ENCODE measurements at places on chromosomes 4 and X.

DNA sequence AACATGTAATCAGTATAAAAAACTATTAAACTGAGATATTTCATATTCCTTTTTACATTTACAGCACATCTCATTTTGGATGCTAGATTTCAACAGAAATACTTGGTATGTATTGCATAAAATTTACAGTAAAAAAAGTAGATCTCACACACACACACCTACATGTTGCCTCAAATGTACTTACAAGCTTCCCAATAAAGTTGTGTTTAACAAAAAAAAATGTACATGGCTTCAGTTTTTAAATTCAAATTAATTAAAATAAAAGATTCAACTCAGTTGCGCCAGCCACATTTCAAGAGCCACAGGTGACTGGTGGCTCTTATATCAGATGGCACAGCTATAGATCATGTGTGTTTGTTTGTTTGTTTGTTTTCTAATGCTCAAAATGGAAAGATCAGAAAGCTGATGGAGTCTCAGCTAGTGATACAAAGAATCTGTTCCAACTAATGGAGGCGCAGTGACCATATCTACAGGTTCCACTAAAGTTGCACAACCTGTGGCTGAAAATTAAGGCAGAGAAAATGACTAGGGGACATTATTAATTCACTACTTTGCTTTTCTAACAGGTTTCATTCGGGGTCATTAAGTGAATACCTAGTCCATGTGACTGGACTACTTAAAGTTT lies 45.0 kb downstream of the RBM47 start:
- no peak for DNase-seq

DNA sequence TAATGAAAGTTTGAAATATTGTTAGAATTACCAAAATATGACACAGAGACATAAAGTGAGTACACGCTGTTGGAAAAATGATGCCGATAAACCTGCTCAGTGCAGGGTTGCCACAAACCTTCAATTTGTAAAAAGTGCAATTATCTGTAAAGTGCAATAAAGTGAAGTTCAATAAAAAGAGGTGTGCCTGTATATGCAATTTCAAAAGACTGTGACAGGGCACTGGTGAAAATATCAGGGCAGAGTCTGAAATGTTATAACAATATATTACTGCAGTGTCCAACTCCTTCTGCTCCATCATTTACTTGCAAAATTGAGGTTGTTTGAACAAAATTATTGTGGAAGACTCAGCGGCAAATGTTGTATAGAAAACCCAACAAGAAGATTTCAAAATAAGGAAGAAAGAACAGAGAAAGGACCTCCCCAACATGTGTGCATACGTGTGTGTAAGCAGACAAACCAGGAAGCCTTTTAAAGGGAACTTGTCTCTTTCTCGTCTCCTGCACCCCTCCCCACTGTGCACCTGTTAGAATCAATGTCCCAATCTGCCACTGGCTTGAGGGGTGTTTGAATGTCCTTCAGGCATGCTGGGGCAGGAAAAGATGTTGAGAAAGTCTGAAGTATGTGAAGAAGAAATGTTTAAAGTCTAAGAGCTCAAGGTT lies 96.2 kb downstream of the MAOB start:
- no peak for DNase-seq

DNA sequence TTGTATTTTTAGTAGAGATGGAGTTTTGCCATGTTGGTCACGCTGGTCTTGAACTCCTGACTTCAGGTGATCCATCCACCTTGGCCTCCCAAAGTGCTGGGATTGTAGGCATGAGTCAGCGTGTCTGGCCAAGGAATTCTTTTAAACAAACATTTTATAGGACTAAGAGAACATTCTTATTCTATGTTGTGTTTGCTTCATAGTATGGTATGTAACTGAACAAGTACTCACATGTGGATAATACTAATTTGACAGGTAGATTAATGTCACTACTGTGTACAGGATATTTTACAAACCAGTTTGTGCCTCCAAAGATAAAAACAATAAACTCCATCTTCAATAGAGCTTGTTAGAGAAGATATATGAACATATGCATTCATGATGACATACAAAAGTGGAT lies 1353.4 kb downstream of the PCDH7 start:
- DNase-seq: no peak

DNA sequence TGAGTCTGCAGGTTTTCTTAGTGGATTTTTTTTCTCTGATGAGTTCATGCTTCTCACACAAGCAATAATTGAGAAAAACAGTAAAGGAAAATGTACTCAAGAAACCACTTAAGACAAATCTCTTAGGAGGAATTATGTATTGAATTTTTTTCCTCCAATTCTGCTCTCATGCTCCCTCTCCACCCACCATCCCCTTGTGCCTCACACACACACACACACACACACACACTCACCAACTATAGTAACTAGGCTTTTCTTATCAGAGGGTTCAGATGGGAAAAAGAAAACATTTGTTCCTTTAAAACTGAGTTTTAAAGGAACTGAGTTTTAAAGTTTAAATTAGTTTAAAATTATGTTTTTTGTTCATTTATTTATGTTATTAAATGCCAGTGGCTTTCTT lies 47.0 kb upstream of the ANXA10 start:
- DNase-seq: no peak

- no peak for DNase-seq
These were observed 210.6 kb upstream of the WDFY3 start for GRCh38 chr4:85177092-85177491.

- no peak for DNase-seq
These were observed 277.2 kb downstream of the CXXC4 start for GRCh38 chr4:104217526-104217925.

All from activated naive CD4-positive, alpha-beta T cell treated with anti-CD3 and anti-CD28 coated beads, Interleukin-2, amount 50 U/mL, for 72 hours (primary cell).